ENCODE measurements at places on chromosomes 2 and 18. TPM values are rescaled to one million over a fixed set of nuclear protein-coding genes. Genes with fewer than 3 reads are reported as not detected.

The TMEM37 gene
- 0.75 TPM for polyA plus RNA-seq

The HOXD12 gene
- not detected for polyA plus RNA-seq

The POTEJ gene
- polyA plus RNA-seq: not detected

The PMAIP1 gene
- polyA plus RNA-seq: 0.15 TPM

The GPAT2 gene
- polyA plus RNA-seq: 5.6 TPM

The PROKR1 gene
- 0.08 TPM for polyA plus RNA-seq

The MC5R gene
- polyA plus RNA-seq: not detected

The RPL37A gene
- 3,067 TPM for polyA plus RNA-seq

The CYTIP gene
- polyA plus RNA-seq: 1.00 TPM

The SATB2 gene
- polyA plus RNA-seq: 0.38 TPM

The SERPINB13 gene
- not detected for polyA plus RNA-seq

The INHBB gene
- polyA plus RNA-seq: 7.8 TPM

The KCNIP3 gene
- polyA plus RNA-seq: 2.7 TPM

The TMEM247 gene
- polyA plus RNA-seq: not detected

The FBLN7 gene
- polyA plus RNA-seq: 0.44 TPM

The NMUR1 gene
- 0.23 TPM for polyA plus RNA-seq

The PHLPP1 gene
- polyA plus RNA-seq: 2.6 TPM

The MARCO gene
- 6.0 TPM for polyA plus RNA-seq

The LYG2 gene
- not detected for polyA plus RNA-seq

The FAM124B gene
- 0.34 TPM for polyA plus RNA-seq

Measured in heart left ventricle (tissue), 16 donors.